Activated naive CD4-positive, alpha-beta T cell treated with anti-CD3 and anti-CD28 coated beads for 36 hours (primary cell): ENCODE measurements at places on chromosomes 2 and 18.

DNA sequence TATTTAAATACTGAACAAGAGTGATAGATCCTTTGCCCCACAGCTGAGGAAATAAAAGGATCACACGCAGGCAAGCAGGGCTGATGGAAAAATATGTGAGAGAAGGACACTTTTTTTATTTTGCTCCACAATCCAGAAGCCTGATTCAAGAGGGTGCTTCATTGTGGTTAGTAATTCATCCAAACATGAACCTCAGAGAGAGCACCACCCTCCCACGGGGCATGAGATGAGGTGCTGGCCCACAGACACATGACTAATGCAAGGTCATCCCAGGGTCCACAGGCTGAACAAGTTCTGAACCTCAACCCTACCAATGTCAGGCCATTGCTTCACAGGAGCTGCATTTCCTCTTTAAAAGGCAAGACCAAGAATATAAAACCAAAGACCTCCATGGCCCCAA is 239.6 kb downstream of the MREG start:
- DNase-seq, result no peak

DNA sequence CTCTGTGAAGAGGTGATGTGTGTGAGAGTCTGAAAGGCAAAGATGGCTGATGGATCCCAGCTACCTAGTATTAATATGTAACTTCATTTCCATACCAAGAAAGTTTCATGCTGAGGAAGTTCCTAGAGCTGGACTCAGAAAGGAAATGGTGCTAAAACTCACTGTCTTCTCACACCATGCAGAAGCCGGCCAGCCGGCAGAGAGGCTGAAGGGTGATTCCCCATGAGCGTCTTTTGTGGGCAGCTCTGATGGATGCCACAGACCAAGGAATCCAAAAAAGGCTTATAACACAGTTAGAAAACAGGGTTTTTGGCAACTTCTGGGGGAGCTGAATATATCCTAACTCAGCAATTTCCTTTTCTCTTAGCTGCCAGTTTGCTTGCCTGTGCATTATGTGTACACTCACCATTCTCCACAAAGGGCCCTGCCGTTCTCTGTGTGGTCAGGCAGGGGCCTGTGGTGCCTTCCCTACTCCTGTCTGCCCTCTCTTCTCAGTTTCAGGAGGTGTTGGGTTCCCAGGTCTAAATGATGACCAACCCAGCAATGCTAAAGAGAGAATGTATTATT is 289.4 kb downstream of the MTX2 start:
- DNase-seq, result no peak

- DNase-seq, result no peak
Measured at GRCh38 chr2:232876978-232877441, 6.9 kb downstream of the SNORC start.

DNA sequence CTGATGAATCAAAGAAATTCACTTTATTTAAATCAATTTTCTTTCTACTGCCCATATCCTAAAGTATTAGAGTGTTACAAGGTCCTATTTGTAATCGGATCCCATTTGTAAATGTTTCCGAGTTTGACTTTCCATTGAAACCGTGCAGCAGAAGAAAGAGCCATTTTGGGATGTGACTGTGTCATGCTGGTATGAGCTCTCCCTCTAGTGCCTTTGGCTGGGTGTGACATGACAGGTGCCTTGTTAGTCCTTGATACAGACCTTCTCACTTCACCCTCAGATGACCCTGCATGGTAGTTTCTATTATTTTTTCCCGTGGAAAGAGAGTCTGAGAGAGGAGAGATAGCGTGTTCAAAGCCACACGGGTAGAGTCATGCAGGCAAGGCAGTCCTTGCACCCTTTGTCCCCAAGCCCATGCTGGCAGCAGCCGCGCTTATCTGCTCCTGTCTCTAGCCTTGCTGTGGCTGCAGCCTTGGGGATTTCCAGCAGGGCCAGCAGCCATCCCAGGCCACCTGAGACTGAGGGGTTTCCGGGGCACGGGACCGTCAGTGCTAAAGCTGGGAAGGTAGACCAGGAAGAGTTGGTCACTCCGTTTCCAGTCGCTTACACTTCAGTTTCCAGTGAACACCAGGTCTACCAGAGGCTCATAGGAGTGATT is 21.4 kb downstream of the CHMP1B start:
- DNase-seq, result peak; percentile 33

DNA sequence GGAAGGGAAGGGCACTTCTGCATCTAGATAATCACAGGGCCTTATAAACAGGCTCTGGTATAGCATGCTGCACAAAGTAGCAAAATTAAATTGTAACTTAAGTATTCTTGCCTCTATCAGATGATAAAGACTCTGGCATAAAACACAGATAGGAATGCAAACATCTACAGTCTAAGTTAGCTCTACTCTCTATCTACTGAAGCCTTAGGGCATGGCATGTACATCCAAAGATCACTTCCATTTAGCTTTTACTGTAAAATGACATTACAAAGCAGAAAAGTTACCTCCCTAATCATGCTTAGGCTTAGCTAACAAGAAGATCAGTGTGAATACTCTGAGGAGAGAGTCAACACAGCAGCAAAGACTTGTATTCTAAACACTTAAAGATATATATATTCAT is 90.7 kb downstream of the NOL10 start:
- DNase-seq, result no peak

DNA sequence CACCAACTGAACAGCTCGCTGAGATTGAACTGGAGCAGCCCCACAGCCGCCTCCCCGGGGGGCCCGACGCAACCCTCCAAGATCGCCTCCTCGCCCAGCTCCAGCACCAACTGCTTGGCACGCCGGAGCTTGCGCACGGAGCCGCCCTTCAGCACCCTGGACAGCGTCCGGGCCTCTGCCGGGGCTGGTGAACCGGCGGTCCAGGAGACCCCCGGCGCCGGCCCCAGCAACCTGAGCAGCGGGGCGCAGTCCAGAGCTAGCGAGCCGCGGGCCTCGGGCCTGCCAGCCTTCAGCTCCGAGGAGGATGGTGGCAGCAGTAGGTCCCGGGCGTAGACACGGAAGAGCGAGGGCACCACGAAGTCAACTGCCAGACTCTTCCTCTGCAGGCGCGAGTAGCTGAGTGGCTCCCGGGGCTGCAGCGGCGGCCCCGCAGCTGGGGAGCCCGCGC is 1.2 kb downstream of the ALK start:
- peak; percentile 65 for DNase-seq

- DNase-seq, result no peak
Measured at GRCh38 chr2:196284144-196284844, 112.9 kb upstream of the STK17B start.

- DNase-seq, result no peak
Measured at GRCh38 chr2:43185146-43185545, 41.3 kb downstream of the ZFP36L2 start.

DNA sequence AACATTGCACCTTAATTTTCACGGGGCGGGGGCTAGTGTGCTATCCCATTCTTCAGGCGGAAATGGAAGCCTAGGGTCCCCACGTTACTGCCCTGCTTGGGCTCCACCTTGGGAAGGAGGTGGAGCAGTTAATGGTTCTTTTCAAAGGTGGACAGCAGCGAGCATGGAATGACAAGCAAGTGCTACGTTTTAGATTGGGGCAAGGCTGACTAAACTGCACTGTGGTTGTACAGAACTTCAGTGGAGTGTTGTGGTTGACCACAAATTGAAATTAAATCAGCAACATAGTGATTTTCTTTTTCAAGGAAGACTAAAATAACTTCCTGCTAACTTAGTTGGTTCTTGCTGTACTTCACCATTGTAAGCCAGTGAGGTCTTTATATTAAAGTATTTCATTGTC is 47.0 kb downstream of the CHRNA1 start:
- peak; percentile 38 for DNase-seq

DNA sequence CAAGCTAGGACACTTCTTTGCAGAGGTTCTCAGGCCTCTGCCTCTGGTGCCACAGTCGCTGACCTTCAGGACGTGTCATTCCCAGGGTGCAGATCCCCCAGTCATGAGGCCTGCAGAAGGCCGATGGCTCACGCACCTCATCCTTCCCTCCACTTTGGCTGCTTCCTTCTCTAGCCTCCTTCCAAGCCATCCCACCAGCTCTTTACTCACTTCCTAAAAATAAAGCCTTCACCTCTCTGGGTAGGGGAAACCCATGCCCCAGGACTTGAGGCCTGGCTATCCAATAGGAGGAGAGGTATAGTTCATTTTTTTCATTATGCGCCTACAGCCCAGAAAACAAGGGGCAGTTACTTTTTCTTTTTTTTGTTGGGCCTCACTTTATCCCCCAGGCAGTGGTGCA is 91.4 kb downstream of the B3GNT2 start:
- no peak for DNase-seq

DNA sequence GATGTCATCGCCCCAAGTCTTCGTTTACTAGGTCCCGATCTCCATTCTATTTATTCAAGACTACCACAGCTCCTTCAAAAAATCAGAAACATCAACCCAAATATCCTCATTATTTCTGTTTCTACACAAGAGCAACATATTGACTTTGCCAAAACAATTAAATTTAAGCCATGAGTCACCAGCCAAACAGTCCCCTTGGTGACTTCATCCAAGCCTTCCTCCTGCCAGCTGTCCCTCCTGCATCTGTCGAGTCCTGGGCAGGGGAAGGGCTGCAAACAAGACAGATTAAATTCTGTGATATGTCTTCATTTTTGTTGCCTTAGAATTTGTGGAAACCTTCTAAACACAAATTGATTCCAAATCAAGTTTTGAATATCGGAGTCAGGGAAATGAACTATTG is 110.3 kb downstream of the SP3 start:
- DNase-seq, result no peak

GRCh38 chr2:26330114-26330549 is 15.8 kb upstream of the SELENOI start:
- DNase-seq, result peak; percentile 95

- no peak for DNase-seq
Measured at GRCh38 chr2:8028436-8028835, 653.4 kb upstream of the ID2 start.

DNA sequence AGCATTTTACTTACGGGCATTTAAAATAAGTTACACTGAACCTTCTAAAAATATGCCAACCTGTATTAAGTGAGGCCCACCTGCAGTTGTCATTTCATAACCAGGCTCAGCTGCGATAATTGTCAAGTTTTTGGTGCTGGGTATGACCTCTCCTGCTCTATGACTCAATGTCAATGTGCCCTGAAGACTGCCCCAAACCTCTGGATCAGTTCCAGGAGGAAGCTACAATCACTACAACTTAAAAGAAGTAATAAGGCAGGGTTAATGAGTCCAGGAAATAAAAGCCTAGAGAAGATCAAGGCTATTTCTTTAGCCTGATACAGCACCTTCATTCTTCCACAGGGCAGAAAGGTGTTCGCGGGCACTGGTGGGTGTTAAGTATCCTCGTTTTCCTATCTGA is 22.9 kb downstream of the POLR1A start:
- no peak for DNase-seq

GRCh38 chr2:127504552-127505430 is 21.5 kb downstream of the IWS1 start:
- DNase-seq, result no peak

DNA sequence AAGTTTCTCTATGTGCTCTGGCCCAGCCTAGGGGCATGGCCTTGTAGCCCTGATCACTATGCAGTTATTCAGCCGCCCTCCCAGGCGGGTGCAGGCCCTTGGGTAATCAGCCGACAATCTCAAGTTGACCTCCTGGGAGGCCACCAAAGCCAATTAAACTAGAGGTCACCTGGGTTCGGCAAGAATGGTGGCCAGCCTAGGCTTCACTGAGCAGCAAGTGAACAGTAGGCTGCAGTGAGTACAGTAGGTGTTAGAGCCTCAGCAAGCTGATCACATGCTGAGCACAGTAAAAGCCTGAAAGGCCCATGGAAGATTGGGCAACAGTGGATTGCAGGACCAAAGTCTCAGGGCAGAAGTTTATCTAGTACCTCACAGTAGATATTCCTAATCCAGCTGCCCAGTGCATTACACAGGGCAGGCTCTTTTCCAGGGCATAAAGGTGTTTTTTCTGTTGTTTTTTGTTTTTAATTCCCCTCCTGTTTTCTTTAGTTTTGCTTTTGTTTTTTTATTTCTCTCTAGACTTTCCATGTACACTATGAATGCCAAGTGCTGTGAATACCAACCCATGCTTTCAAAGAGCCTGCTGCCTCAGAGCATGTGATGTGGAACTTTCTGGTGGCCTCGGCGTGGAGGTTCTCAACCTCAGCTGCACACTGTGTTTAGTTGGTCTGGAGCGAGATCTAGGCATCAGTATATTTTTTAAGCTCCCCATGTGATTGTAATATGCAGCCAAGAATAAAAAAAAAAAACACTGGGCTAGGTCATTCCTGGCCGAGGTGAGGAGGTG is 55.9 kb upstream of the ATL2 start:
- no peak for DNase-seq

DNA sequence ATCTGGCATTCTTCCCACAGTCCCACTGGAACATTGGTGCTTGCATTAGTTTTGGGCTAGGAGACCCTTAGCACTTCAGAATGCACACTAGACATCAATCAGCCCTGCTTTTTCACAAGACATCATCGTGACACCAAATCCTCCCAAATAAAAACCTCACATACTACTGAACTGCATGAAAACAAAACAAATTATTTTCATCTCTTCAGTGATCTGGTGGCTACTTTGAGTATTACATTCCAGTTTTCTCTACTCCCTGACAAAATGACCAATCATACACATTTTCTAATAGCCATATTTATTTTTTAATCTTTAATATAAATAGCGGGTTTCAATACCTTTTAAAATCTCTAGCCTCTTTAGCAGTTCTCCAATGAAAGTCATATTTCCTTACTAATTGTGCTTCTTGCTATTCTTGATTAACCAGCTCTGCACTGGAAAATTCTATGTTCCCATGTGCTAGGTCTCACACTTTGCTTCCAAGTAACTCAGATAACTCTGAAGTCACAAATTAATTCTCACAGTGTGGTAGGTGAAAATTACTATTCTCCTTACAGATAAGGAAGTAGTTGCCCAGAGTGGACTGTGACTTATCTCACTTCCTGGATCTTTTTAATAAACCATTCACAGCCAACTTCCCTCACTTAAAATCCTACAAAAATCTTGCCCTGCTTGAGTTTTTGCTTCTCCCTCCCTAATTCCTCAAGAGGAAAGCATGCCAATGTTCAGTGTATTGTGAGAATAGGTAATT is 82.5 kb upstream of the EPB41L3 start:
- no peak for DNase-seq

DNA sequence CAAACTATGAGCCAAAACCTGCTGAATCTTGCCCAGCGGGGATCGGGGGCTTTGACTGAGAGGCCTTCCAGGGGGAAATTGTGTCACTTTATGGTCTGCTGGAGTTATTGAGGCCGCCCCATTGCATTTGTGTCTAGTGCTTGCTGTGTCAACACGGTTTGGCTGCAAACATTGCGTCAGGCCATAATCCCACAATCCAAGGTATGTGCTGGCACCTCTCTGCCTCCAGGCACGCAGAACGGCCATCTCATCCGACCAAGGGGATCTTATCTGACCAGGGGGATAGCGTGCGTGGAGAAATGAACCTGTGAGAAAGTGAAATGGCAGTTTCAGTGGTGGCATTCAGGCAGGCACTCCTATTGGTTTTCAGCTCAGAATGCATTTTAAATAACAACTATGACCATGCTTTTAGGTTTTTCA is 18.1 kb upstream of the LYPD6B start:
- no peak for DNase-seq

DNA sequence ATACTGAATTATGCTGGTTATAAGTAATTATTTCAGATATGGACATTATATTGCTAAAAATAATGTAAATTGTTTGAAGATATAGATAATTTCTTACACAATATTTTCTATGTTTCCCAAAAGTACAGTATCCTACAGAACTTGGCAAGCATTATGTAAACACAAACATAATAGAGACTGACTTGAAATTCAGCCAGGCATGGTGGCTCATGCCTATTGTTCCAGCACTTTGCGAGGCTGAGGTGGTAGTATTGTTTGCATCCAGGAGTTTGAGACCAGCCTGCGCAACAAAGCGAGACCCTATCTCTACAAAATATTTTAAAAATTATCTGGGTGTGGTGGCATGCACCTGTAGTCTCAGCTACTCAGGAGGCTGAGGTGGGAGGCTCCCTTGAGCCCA is 1300.5 kb upstream of the DDX18 start:
- DNase-seq, result no peak
